Fibroblast of the conjunctiva (primary cell): ENCODE measurements at places on chromosomes 12 and 14.
A peak's percentile ranks its signal among the peaks of the same experiment; 100 is the strongest.

DNA sequence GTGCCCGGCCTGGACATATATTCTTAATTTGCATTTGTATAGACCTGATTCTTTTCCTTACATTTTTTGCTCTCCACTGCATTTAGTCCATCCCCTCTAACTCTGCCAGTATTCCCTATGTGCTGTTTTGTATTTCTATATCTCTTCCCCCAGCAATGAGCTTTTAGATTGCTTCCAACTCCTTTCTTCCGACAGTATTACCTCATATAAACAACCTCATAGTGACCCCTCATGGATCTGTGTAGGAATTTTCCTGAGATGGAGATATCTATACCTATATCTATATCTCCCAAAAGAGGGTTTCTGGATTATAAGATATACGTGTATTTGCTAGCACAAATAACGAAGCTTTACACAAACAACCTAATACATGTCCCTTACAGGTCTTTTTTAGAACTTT lies 161.9 kb downstream of the CRADD start:
- DNase-seq = no peak

- no peak for DNase-seq
Measured at GRCh38 chr14:79036441-79036840, 866.3 kb downstream of the NRXN3 start.

GRCh38 chr12:119932921-119933320 lies 55.8 kb upstream of the CIT start:
- no peak for DNase-seq

- DNase-seq = peak; percentile 60
Measured at GRCh38 chr12:6038160-6038559, 86.3 kb downstream of the VWF start.

- DNase-seq = no peak
Measured at GRCh38 chr14:52550661-52551060, 1.6 kb downstream of the TXNDC16 start.

DNA sequence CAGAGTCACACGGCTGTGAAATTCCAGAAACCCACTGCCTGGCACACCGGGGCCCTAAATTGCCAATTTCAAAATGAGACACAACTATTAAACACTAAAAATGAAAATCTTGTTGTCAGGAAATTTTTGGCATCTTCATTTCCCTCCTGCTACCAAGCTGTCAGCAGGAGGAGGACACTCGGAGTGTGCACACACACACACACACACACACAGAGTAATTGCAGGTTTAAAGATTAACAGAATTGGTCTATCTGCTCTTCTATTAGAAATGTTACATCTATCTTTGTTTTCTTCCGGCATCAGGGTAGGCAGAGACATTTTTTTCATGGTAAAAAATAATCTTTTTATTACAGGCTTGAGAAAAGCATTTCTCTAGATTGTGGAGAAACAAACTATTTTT lies 314.2 kb downstream of the EGLN3 start:
- no peak for DNase-seq

GRCh38 chr12:122265886-122266229 lies 436 bp downstream of the VPS33A start:
- DNase-seq = no peak

- peak; percentile 43 for DNase-seq
Measured at GRCh38 chr14:85487215-85487614, 42.7 kb upstream of the FLRT2 start.

DNA sequence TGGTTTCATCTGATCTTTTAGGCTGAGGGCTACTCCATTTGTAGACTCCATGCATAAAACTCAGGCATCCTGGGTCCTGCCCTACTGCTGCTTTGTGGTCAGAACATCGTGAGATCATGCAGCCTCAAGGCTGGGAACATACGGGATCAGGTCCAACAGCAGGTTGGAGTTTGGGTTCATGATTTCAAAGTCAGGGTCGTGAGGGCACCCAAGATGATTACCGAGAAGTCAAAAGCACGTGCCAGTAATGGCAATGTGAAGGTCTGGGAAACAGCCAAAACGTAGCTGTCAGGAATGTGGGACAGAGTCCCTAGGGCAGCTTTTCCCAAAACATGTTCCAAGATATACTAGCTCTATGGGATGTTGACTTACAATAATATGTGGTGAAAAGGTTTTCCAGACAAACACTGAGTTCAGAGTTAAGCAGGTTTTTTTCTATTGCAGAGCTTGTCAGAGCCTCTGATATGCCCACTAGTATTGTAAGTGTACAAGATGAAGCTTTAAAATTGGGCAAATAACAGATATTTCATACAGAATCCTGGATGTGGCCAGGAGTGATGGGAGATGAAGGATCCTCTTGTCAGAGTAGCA lies 130.3 kb upstream of the DNM1L start:
- DNase-seq = peak; percentile 53

DNA sequence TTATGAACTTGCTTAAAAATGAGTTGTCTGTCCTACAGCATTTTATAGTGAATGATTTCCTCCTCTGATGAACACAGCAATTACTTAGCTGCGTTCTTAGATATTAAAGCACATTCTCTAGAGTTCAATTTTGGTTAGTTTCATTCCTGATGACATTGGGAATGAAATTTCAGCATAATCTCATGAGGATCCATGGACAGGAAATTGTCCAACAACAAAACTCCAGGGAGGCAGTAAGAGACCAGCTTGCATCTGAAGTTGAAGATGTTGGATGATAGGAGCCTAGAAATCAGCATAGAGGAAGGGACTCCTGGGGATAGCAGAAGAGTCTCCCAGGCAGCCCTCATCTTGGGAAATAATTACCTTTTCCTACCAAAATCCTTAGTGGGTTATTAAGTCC lies 128.7 kb upstream of the RAP1B start:
- DNase-seq = no peak

DNA sequence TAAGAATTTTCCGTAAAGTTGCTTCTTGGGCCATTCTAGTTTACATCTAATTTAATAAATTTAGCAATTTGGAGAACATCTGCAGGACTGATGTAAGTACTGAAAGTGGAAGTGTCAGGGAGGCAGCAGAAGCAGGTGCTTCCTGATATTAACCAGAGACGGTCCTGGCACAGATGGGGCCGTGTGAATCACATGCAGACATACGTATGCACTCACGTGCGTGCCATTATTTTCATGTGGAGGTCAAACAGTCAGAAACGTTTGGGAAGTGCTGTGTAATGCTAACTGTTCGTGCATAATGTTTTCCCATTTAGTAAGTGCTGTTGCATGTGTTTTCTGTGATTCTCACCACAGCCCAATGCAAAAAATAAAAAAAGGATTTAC lies 87.8 kb upstream of the DYNC1H1 start:
- DNase-seq = no peak

GRCh38 chr12:58288190-58288589 lies 346.8 kb downstream of the ATP23 start:
- DNase-seq = peak; percentile 95

DNA sequence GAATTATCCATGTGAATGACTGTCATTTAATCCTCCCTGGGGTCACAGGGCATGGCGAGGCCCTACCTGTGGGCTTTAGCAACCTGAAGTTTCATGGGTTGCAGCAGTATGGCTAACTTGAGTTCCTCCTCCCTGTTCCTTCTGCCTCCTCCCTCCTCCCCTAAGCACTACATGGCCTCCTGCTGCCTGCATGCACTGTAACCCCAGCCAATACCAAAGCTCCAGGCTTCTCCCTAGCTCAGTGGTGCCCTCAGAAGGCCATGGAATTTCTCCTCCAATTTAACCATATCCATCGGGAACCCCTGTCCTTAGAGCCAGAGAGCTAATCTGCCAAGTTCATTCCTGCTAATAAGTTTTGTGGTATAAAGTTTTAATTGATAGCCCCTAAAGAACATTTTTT lies 95.1 kb downstream of the NT5DC3 start:
- no peak for DNase-seq

DNA sequence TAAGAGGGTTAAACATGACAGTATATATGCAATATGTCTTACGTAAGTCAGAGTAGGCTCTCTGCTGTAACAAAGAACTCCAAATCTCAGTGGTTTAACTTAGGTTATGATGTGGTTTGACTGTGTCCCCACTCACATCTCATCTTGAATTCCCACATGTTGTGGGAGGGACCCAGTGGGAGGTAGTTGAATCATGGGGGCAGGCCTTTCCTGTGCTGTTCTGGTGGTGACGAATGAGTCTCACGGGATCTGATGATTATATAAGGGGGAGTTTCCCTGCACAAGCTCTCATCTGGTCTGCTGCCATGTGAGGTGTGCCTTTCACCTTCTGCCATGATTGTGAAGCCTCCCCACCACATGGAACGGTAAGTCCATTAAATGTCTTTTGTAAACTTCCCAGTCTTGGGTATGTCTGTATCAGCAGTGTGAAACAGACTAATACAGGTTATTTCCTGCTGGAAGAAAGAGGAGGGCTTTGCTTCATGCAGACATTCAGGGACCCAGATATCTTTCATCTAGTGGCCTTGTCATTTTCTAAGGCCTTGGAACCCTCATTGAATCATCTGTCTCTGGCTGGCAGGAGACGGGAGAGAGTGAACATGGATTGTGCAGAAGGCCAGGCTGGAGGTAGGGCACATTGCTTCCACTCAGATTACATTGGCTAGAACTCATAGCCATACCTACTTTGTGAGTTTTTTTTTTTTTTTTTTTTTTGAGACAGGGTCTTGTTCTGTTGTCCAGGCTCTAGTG lies 96.1 kb downstream of the CRADD start:
- DNase-seq = no peak

- no peak for DNase-seq
Measured at GRCh38 chr12:12441843-12442461, 85.1 kb downstream of the BORCS5 start.

DNA sequence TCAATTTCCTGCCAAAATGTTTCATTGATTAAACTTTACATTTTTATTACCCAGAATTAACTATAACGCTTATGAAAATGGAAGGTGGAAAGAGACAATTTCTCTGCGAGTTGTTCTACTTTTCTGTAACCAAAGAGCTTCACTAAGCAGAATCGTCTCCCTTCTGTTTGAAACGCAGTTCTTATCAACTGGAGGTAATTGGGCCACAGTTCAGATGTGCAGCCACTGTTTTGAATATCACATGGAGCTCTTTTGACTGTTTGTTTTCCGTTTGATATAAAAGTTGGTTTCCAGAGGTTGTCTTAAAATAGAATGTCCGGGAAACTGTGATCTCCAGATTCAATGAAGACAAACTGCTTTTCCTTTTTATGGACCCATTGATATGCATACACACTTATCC lies 183.3 kb upstream of the SEL1L start:
- DNase-seq = no peak

DNA sequence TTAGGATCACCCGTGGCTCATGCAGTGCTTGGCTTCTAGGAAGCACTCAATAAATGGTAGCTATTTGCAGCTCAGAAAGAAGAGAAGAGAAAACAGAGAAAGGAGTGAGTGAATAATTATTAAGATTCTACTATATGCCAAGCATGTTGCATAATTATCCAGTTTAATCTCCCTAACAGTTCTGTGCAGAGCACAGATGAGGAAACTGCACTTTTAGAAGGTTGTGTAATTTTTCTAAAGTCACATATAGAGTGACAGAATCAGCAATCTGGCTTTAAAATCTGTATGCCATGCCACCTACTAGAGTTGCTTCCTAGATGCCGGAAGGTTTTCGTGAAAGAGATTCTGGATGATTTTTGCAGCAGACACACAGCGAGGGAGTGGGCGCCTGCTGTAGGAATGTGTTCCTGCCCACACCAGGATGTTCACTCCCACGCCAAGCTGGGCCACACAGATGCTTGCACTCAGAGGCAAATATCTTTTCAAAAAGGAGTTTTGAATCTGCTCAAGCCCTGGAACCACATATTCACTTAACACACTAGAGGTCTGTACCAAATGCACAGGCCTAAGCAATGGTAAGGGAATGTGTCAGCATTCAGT lies 50.2 kb upstream of the SMCO2 start:
- no peak for DNase-seq

DNA sequence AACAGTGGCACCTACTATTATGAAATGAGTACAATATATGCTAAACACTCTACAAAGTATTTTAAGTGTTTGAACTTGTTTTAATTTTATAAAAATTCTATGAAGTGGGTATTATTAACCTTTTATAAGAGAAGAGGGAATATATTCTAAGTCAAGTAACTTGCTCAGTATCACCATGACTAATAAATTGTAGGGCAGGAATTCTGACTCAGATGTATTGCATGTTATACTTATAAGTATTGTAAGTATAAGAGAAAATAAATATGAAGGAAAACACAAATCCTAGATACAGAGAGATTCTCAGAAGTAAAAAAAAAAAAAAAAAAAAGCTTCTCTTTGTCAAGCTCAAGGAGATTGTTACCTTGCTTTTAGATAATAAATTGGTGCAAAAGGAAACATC lies 893.2 kb downstream of the SLC16A7 start:
- no peak for DNase-seq

GRCh38 chr12:132094269-132094891 lies 49.7 kb downstream of the DDX51 start:
- DNase-seq = no peak
